Activated CD4-positive, alpha-beta T cell treated with anti-CD3 and anti-CD28 coated beads, Interleukin-2, amount 10 ng/mL, durations not matched to agents 7 days and 5 days (primary cell): ENCODE measurements at places on chromosomes 4 and X.

DNA sequence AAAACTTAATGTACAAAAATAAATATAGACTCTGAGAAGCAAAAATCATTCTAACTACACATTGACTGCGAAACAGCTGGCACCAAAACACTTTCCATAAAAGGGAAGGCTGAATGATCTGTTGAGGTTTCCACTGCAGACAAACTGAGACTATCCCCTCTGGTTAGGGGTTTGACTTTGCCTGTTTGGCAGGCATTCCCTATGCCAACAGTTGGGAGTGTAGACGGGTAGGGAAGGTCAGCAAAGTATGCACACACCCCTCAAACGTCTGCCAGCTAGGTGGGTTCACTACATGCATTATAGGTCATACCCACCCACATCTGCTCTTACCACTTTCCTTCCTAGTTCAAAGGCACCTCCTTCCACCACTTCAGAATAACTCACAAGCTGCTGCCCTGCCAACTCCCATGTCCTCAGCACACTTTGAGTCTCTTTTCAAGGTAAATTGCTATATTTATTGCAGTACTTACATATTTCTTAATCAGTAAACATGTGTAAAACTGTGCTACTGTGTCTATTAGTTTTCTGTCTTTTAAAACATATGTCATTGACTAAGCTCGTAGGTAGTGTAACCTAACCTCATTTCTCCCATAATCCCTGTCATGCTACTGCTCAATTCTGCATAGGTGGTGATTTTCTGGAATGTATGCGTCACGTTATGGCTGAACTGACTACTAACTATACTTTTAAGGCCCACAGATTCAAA lies 12.4 kb downstream of the CTSO start:
- H3K36me3 ChIP-seq: no peaks in the 10 kb centered on the region
- no peaks in the 10 kb centered on the region for H3K27me3 ChIP-seq
- no peak overlapping the region for H3K27ac ChIP-seq
- DNase-seq: no peak
- no peak overlapping the region for H3K4me3 ChIP-seq

- no peak overlapping the region for H3K27ac ChIP-seq
- no peaks in the 10 kb centered on the region for H3K4me1 ChIP-seq
- peaks cover 2% of the 10 kb centered on the region for H3K27me3 ChIP-seq
- no peak overlapping the region for H3K4me3 ChIP-seq
- no peak for DNase-seq
Measured at GRCh38 chr4:118388606-118389005, 35.8 kb upstream of the PRSS12 start.

GRCh38 chrX:29652484-29652883 lies 562.9 kb upstream of the MAGEB2 start:
- DNase-seq: no peak
- no peak overlapping the region for H3K27ac ChIP-seq
- no peak overlapping the region for H3K4me3 ChIP-seq
- no peaks in the 10 kb centered on the region for H3K27me3 ChIP-seq
- no peaks in the 10 kb centered on the region for H3K4me1 ChIP-seq
- H3K36me3 ChIP-seq: no peaks in the 10 kb centered on the region

GRCh38 chr4:577499-578450 lies 1.7 kb upstream of the TMEM271 start:
- peaks cover 50% of the 10 kb centered on the region for H3K27me3 ChIP-seq
- peaks cover 8% of the 10 kb centered on the region for H3K4me1 ChIP-seq
- H3K27ac ChIP-seq: peak overlapping the region; percentile 78
- H3K36me3 ChIP-seq: peaks cover 8% of the 10 kb centered on the region
- DNase-seq: no peak

DNA sequence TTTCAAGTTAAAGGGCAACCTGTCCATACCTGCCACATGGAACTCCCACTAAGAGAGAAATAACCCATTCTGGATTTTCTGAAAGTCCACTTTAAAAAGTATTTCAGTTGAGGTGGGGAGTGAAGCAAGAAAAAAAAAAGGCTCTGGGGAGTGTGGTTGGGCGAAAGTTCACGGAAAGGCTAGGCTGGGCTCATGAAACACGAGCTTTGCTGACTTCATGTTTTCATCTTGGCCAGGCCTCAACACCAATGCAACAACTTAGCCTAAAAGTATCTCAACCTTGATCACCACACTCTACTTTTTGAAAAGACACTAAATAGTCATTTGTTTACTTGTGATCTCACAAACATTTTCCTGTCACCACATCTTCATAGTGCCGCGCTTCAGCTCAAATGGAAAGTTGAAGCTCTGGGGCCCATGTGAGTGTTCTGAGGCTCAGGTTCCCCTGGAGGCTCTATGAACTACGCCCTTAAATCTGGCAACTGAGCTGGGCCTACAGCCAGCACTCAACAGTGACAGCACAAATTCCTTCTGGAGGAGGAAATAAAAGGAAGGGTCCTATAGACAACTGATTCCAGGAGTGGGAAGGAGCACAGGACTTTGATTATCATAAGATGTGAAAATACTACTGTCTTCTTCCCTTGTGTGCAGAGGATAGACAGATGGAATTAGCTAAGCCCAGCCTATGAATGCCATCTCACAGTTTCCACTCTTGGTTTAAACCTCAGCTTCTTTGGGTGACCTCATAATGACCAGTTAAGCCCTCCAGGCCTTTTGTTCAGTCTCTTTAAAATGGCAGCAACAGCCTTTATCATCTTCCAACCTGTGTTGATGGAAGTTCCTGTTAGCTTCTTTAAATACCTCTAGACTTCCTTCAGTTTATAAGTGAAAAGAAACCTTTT lies 5.1 kb downstream of the CD40LG start:
- DNase-seq: peak; percentile 35
- peak overlapping the region; percentile 84 for H3K27ac ChIP-seq
- H3K36me3 ChIP-seq: peaks cover 100% of the 10 kb centered on the region
- H3K4me3 ChIP-seq: peak overlapping the region; percentile 98
- H3K27me3 ChIP-seq: no peaks in the 10 kb centered on the region

DNA sequence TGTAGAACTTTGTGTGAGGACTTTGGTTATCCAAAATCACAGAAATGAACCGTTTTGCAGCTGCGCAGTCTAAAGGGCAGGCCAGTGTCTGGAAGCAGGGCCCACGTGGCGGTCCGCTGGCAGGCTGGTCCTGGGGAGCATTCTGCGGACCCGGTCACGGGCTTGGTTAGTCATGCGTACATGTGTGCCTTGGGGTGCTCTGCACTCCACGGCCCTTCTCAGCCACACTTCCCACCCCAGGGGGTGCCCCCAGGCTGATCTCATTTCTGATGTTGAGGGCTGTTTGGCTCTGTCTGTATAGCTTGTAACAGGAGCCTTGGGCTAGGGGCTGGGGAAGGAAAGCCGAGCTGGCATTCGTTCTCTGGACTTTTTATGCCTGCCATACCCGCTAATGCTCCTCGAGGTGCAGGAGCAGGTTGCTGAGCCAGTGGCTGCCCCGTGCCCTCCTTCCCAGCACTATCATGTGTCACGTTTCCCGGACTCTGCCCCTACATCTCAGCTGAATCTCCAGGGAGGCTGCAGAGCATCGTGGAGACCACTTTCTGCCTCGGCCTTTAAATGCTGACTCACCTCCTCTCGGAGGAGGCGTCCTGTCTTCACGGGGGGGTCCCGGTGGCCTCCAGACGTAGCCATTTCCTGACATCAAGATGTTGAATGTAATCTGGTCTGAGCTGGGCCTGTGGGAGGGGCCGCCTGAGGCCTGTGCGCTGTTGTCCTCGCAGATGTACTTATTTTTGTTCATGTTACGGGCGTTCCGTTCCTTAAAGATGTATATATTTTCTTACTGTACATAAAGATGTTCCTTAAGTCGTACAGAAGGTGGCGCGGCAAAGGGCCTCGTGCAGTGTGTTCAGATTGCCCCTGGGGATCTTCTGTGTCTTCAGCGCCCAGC lies 11.4 kb upstream of the TADA2B start:
- H3K27ac ChIP-seq: no peak overlapping the region
- H3K4me3 ChIP-seq: no peak overlapping the region
- no peak for DNase-seq
- peaks cover 24% of the 10 kb centered on the region for H3K36me3 ChIP-seq

DNA sequence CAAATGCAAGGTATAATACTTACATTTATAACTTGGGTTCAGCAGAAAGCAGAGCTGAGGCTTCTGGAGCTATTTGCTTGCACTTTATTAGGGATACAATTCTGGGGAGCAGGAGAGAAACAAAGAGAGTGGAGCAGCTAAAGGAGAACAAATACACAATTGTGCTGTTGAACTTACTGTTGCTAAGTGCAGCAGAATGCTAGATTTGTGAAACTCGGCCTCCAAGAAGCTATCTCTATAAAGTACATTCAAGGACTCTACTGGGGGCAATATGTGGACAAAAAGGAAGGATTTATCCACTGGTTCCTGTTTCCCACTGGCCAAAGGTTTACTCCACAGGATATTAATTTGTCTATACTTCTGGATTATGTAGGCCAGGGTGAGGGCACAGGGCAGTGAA lies 86.8 kb downstream of the PPP1R2C start:
- H3K4me1 ChIP-seq: no peaks in the 10 kb centered on the region
- H3K4me3 ChIP-seq: no peak overlapping the region
- no peaks in the 10 kb centered on the region for H3K27me3 ChIP-seq
- no peaks in the 10 kb centered on the region for H3K36me3 ChIP-seq
- no peak overlapping the region for H3K27ac ChIP-seq
- DNase-seq: no peak

GRCh38 chr4:147822128-147822527 lies 90.2 kb downstream of the ARHGAP10 start:
- H3K4me3 ChIP-seq: no peak overlapping the region
- H3K4me1 ChIP-seq: no peaks in the 10 kb centered on the region
- no peak overlapping the region for H3K27ac ChIP-seq
- no peaks in the 10 kb centered on the region for H3K27me3 ChIP-seq
- H3K36me3 ChIP-seq: peaks cover 4% of the 10 kb centered on the region

DNA sequence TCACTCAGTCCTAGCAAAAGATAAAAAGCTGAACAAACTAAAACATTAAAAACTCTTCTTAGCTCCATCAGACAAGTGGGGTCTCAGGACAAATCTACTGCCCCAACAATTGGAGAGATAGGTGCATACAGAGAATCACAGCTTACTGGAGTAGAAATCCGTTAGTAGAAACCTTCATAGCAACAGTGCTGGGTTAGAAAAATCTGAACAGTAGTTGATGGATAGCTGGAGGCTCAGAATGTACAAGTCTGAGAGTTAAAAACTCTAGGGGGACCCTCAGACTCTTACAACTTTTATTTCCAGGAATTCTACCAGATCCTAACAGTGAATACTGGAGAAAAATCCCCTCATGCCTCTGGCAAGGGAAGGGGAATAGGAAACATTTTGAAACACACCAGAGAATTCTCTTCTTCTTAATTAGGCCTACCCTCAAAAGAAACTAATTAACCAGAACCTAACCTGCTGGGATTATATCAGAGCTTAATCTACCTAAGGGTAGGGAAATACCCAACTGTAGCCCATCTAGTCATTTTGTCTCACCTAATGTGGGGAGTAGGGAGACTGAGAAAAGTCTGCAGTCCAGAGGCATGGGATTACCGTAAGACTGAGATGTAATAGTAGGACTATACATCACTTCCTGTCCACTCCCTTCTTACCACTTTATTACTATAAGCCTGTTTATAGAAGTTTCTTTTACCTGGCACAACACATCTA lies 165.0 kb upstream of the CTSO start:
- H3K4me1 ChIP-seq: no peaks in the 10 kb centered on the region
- H3K36me3 ChIP-seq: no peaks in the 10 kb centered on the region
- no peak overlapping the region for H3K4me3 ChIP-seq
- DNase-seq: no peak
- H3K27ac ChIP-seq: no peak overlapping the region

- peaks cover 13% of the 10 kb centered on the region for H3K27me3 ChIP-seq
- no peak overlapping the region for H3K4me3 ChIP-seq
- no peak for DNase-seq
- no peak overlapping the region for H3K27ac ChIP-seq
- H3K36me3 ChIP-seq: no peaks in the 10 kb centered on the region
- H3K4me1 ChIP-seq: no peaks in the 10 kb centered on the region
Measured at GRCh38 chr4:120085705-120086104, 19.1 kb upstream of the MAD2L1 start.

GRCh38 chrX:107207089-107207488 lies 678 bp downstream of the DNAAF6 start:
- no peak for DNase-seq
- H3K4me3 ChIP-seq: peak overlapping the region; percentile 88
- peaks cover 2% of the 10 kb centered on the region for H3K27me3 ChIP-seq
- H3K4me1 ChIP-seq: peaks cover 4% of the 10 kb centered on the region
- no peak overlapping the region for H3K27ac ChIP-seq

DNA sequence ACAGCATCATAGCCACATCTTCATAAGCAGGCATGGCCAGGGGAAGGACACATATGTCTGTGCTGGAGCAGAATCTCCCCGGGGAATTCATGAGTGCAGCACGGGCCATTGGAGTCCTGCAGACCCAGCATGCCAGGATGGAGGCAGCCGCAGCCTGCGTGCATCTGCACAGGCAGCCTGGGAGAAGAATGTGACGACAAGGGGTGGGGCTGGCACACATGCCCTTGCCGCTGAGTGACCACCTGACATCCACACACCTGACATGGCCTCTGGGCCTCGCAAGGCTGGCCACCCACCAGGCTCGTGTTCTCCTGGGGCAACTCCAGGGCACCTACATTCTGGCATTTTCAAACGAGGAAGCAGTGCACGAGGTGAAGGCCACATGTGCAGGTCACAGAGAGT lies 66.2 kb upstream of the AFAP1 start:
- H3K36me3 ChIP-seq: no peaks in the 10 kb centered on the region
- H3K4me1 ChIP-seq: no peaks in the 10 kb centered on the region
- no peaks in the 10 kb centered on the region for H3K27me3 ChIP-seq
- no peak for DNase-seq

DNA sequence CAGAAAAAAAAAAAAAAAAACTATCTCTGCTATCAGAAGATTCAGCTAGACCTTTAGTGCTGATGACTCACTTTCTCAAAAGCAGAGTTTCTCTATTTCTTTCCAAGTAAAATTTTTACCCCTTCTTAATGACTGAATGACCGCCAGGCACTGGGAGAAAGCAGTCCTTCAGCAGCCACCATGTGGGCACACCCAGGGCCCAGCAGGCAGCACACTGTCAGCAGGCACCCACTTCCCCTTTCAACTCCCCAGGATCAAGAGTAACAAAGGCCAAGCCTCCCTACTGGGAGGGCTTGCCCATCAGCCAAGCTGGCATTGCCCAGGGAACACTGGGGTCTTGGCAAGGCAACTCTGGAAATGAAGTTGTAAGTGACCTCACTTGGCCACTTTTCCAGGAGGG lies 201.9 kb upstream of the MAMLD1 start:
- H3K36me3 ChIP-seq: no peaks in the 10 kb centered on the region
- H3K27ac ChIP-seq: no peak overlapping the region
- no peaks in the 10 kb centered on the region for H3K4me1 ChIP-seq
- no peaks in the 10 kb centered on the region for H3K27me3 ChIP-seq
- DNase-seq: no peak
- no peak overlapping the region for H3K4me3 ChIP-seq

DNA sequence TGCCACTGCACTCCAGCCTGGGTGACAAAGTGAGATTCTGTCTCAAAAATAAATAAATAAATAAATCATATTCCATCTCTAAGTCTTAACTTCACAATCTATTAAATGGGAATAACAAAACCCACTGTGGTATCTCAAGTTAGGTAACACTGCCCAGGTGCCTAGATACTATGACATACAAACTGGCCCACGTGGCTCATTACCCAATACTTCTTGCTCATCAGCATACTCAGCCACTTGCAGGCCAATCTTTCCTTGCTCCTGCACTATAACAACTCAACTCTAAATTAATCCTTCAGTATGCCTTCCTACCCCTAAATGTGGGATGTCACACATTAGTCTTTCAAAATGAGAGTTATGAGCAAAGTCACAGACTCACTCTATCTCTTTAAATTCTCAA lies 230.1 kb downstream of the OPHN1 start:
- no peaks in the 10 kb centered on the region for H3K27me3 ChIP-seq
- DNase-seq: no peak
- no peak overlapping the region for H3K4me3 ChIP-seq

- H3K4me3 ChIP-seq: no peak overlapping the region
- H3K4me1 ChIP-seq: no peaks in the 10 kb centered on the region
- no peaks in the 10 kb centered on the region for H3K27me3 ChIP-seq
- DNase-seq: no peak
- H3K27ac ChIP-seq: no peak overlapping the region
Measured at GRCh38 chr4:25437926-25438325, 60.9 kb downstream of the ANAPC4 start.
